Right ventricle myocardium inferior (tissue), 1 donor: ENCODE measurements at places on chromosomes 1 and 21.

DNA sequence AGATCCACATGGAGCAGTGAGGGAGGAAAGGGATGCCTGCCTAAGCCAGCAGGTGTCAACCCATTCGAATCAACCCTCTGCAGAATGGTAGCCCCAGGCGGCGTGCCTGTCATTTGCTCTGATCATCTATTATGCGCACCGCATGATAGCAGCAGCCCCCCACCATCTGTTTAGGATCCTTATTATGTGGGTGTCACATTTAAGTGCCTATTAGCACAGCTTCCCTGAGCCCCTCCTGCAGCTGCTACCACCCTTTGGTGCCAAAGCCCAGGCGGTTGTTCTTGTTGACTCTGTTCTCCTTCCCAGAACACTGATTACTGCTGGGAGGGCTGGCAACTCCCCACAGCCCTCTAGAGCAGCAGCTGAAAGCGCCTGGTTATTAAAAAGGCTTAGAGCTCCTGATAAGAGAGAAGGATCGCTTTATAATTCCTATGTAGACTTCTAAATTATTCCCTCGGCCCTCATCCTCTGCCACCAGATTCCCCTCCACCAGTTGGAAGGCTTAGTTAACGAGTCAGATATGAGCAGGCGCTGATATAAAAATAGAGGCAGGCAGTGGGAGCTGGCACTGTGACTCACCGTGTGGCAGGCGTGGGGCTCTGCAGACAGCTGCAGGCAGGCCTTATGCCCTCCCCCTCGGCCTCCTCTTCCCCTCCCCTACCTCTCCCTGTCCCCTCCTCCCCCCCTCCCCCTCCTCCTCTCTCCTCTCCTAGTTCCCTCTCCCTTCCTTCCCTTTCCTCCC is 23.0 kb downstream of the ACTA1 start:
- peak; percentile 79 for DNase-seq

- no peak for DNase-seq
These were observed 404.2 kb downstream of the PLPP3 start for GRCh38 chr1:56175211-56175610.

DNA sequence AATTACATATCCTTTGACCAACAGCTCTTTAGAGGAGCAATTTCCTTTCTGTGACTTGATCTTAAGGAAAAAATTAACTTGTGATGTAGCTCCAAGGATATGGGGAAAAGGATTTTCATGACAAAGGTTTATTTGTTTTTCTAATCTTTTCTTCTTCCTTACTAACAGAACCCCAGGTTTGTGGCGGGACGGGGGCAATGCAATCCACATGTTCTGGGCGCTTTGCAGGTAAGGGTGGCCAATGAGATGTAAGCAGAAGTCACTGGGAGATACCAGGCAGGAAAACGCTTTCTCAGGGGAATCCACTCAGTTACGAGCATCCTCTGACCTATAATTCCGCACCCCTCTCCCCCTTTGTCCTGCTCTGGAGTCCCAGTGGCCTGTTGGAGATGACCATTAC is 122.0 kb downstream of the MRPS6 start:
- no peak for DNase-seq

GRCh38 chr21:20789729-20790500 is 208.3 kb upstream of the NCAM2 start:
- DNase-seq: no peak

DNA sequence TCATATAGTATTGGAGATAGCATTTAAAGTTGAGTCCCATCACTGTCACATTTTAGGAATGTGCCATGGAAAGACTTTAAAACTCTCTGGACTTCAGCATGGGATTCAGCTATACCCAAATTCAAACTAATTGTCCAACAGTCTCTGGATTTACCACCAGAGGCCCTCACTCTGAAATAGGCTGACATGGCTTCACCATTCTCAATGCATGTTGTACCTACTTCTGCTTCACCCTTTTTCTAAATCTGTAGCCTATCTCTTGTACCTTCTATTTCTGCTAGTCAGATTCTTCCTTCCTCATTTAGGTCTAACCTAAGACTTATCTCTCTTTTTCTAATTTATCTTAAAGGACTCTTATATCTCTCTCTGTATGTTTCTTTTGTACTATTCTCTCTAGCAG is 512.7 kb upstream of the ZRANB2 start:
- no peak for DNase-seq

- DNase-seq: no peak
These were observed 116.7 kb upstream of the F3 start for GRCh38 chr1:94658221-94658620.

- DNase-seq: no peak
These were observed 503.6 kb downstream of the MRPL39 start for GRCh38 chr21:25103500-25104207.

DNA sequence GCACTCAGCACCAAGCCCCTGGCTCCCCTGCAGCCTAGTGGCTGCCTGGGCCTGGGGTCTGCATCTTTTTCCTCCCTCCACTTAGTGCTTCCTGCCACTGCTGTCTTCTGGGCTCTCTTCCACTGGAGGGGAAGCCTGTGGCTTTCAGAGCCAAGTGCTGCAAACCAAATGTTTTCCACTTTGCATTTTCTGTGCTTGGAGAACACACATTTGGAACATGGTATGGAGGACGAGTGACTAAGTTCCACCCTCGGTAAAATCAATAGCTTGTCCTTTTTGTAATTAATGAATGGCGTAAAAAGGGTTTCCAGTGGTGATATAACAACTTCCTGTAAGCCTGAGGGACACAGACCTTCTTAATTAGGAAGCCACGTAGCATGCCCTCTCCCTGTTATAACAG is 10.1 kb upstream of the GPR153 start:
- no peak for DNase-seq

- no peak for DNase-seq
These were observed 642.1 kb upstream of the ADGRL2 start for GRCh38 chr1:81158592-81158991.

DNA sequence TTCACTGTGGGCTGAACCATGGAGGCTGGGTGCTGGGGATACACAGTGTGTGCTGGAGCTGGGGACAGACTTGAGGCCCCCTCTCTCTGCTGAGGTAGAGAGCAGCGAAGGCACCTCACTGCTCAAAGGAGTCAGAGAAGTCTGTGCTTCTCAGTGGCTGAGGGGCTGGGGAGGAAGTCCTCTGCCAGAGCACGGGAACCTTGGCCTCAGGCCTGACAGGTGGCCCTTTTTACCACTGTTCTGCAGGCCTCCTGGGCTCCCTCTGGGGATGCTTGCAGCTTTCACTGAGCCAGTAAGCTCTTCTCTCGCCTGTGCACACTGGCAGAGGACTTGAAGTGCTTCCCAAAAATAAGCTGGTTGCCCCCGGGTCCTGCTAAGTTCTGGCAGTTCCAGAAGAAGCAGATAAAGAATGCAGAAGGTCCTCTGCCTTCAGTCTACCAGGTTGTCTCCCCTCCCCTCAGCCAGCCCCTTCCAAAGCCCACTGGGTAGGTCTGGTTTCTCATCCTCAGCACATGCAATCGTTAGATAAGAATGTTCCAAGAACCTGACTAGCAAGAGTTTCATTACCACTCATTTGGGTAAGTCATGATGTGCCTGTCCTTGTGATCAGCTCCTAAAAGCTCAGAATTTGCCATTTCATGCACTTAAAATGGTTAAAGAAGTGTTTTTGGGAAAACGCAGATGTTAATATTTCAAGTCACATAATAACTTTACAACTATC is 53.9 kb downstream of the TENT5C start:
- no peak for DNase-seq

DNA sequence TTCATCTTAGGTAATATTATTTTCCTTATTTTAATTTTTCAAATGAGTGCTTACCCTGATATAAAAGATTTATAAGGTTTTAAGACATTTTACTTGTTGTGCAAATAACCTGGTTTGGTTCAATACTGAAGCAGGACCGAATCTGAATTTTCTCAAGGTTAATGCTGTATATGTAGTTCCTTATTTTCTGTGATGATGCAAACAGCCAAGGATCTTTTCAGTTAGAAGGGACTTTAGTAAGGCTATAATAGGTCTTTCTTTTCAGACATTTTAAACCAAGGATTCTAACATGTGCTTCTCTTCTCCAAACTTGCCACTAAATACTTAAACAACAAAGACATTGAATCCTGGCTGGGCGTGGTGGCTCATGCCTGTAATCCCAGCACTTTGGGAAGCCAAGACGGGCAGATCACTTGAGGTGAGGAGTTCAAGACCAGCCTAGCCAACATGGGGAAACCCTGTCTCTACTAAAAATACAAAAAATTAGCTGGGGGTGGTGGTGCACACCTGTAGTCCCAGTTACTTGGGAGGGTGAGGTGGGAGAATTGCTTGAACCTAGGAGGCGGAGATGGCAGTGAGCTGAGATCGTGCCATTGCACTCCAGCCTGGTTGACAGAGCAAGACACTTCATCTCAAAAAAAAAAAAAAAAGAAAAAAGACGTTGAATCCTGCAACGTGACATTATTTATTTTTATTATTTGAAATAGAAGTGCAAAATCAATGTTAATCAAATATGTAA is 3.2 kb upstream of the ARPC5 start:
- DNase-seq: no peak

DNA sequence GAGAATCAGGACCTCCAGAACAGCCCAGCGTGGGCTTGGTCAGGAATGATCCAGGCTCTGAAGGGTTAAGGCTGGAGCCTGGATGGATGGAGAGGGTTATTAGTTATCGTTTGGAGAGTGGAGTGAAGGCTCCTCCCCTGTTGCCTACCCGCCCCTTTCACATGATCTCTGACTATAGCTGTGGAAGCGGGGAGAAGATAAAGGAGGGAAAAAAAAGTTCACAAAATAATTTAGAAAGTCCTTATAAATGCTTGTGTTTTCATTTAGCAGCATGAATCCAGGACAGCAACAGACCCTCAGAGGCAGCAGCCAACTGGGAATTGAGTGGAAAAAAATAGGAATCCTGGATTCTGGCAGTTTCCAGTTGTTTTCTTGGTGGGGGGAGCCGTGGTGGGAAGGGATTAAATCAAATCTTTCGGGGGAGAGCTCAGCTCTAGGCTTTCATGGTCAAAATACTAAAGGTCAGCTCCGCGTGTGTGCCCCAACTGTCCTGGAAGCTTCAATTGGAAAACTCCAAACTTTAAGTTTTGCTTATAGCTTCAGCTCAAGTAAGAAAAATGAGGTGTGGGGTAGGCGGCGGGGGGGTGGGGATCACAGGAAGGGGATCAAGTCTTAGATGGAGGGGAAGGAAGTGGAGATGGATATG is 595 bp upstream of the DDR2 start:
- no peak for DNase-seq

DNA sequence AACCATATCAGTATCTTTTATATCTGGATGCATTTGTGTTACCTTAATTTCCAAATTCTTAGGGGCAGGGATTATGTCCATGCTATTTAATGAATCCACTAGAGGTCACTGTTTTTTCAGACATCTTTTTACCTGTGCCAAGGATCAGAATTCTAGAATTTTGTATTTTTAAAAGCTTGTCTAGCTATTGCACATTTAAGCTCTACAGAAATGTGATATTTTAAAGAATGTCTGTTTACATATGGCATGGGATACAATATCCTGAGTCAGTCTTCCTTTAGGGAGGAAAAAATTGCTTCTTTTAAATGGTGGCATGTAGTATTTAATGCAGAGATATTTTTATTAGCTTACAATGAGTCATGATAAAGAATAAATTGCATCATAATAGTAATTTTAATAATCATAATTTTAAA is 11.3 kb downstream of the RPAP2 start:
- no peak for DNase-seq

- DNase-seq: no peak
These were observed 498.3 kb upstream of the DAB1 start for GRCh38 chr1:57922130-57922529.

- DNase-seq: no peak
These were observed 10.2 kb upstream of the SLC19A2 start for GRCh38 chr1:169495916-169496315.

GRCh38 chr1:30911059-30911954 is 2.7 kb upstream of the SDC3 start:
- peak; percentile 93 for DNase-seq

DNA sequence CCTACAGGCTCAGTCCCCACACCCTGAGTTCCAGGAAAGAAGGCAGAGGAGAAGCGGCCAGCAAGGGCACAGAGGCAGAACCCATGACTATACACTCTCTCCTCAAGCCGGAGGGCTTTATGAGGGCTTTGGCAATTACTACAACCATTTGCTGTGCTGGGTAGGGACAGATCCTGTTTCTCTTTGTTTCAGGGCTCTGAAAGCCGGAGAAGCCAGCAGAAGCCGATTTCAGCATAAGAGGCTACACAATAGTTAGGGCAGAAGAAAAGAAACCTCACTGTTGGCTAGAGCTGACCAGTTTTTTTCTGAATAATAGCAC is 13.9 kb downstream of the GPR3 start:
- DNase-seq: no peak

DNA sequence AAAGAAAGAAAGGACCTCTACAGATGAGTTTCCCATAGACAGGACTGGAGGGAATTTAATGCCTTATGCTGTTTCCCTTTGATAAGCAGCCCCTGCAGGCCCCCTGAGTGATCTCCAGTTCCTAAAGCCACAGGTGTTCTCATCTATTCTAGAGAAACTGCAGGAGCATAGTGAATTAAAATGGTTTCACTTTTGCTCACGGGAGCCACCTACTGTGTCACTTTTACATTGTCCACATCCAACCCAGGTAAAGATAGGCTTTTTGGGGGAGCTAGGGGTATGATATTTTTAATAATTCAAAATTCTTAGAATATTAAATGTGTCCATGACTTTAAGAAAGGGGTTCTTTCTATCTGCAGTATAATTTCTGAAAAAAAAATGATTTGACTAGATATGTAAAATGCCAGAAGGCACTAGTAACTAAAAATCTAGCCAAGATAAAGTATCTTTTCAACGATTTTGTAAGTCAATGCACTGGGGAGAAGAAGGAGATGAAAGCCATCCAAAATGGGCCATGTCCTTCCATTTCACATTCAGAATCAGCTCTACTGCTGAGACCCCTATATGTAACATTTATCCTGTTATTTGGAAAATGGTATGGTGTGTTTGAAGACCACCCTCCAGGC is 267.3 kb upstream of the DUSP10 start:
- no peak for DNase-seq

DNA sequence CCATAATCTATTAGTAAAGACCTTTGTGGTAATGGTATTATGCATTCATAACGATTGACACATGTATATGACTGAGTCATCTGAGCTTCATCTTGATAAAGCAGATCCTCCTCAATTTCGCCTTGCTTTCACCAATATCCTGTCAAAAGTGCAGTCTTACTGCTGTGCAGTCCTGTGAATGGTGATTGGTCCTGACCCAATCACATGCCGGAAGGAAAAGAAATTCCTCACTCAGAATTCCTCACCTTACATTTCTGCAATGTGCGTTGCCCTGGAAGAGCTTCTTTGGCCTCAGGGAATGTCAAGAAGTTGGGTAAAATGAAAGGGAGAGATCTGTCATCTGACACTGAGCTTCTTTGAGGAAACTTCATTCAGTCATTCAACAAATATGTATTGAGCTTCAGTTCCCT is 121.0 kb upstream of the TSPAN2 start:
- DNase-seq: no peak
